ENCODE measurements at places on chromosomes 13 and 19. TPM values are rescaled to one million over a fixed set of nuclear protein-coding genes. Genes with fewer than 3 reads are reported as not detected.

GPC6 gene
- total RNA-seq: 67.2 TPM

SNRPA gene
- total RNA-seq: 12.8 TPM

C13orf42 gene
- not detected for total RNA-seq

C19orf73 gene
- total RNA-seq: not detected

FCGBP gene
- total RNA-seq: 34.7 TPM

SPRED3 gene
- 5.7 TPM for total RNA-seq

FFAR1 gene
- not detected for total RNA-seq

SELENOW gene
- 1,323 TPM for total RNA-seq

CAPNS1 gene
- total RNA-seq: 190 TPM

CCL25 gene
- not detected for total RNA-seq

VSTM1 gene
- not detected for total RNA-seq

SLC6A16 gene
- 0.55 TPM for total RNA-seq

KCNJ14 gene
- 2.2 TPM for total RNA-seq

PLK5 gene
- total RNA-seq: 2.7 TPM

USF2 gene
- 75.3 TPM for total RNA-seq

Data from uterus (tissue), 4 donors.